Fibroblast of skin of right biceps (primary cell): ENCODE measurements at places on chromosomes 4 and X.
A peak's percentile ranks its signal among the peaks of the same experiment; 100 is the strongest.

GRCh38 chr4:75011131-75011795 is 78.3 kb downstream of the PARM1 start:
- DNase-seq, result no peak

DNA sequence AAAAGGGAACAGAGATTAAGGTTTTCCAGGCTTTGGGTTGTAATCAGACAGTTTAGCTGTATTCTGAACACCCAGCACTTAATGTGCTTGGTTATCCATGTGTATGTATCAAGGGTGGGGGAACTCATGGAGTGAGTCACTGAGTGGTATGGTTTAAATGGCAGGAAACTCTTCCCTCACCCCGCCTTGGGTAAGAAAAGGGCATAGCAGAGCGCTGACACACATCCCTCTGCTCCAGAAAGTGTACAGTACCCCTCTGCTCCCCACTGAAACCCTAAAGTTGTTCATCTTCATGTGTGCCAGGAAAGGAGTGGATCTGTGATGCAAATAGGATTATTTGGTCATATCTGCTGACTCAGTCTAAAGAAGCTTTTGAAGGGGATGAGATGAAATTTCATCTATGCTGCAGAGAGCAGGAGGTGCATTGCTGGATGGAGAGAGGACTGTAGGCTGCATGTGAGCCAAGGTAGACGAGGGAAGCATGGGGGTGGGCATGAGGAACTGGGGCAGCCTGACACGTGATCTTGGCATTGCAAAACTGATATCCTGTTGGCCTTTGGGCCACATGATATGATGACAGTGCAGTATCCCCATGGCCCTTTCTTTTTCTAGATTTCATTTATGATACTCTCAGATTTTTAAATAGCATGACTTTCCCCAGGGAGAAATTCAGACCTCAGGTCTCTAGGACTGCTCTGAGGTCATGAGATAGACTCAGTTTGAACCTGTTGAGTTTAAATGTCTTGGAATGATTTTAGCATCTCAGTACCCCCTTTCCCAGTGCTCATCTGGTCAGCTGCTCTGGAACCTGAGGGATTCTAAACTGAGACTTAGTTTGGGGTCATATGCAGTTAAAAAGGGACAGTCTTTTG is 84.8 kb downstream of the TMEM164 start:
- DNase-seq, result peak; percentile 96

DNA sequence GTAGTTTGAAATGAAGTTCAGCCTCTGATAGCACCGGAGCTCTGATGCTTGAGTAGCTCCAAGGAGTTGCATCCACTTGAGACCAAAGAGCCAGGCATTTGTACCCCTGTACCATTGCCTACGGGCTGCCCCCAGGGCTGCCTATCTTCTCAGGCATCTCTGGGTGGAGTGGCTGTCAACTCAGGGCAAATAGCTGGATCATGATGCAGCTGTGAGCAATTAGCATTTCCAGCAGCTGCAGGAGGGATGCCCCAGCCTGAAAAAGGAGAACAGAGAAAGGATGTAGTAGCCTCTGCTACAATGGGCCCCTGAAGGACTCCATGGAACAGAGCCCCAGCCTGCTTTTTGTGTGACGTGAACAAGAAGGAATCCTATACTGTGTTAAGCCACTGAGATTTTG is 492.6 kb downstream of the BCOR start:
- no peak for DNase-seq

DNA sequence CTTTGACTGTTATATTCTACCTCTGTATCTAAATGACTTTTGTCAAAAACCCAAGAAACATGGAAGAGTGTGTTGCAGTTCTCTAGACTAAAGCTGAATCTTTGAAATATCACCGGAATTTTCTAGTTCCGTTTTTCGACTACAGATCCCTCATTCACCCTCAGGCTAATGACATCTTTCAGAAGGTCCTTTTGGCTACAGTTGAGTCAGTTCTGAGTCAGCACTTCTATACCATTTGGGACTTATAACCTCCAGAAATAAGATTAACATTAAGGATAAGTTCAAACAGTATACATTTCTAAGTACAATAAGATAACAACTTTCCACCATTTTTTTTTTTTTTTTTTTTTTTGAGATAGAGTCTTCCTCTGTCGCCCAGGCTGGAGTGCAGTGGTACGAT is 331.0 kb upstream of the CPXCR1 start:
- DNase-seq, result no peak

DNA sequence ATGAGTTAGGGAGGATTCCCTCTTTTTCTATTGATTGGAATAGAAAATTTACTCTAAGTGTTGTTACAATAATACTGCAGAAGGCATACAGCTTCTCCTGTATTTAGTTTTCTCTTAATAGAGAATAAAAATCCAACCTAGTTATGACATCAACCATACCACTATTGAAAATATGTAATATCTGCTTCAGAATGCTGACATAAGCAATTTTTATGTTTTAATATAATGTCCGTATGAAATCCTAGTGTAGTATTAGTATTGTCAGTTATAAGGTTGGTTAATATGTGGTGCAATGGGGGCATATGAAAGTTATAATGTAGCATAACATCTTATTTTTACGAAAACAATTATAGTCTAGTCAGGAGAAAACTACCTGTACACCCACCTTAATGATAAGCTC is 68.2 kb downstream of the HEPH start:
- no peak for DNase-seq

GRCh38 chrX:40543661-40544328 is 37.0 kb upstream of the ATP6AP2 start:
- peak; percentile 56 for DNase-seq
